ENCODE measurements at places on chromosomes 12 and 14. TPM values are rescaled to one million over a fixed set of nuclear protein-coding genes. Genes with fewer than 3 reads are reported as not detected.

GRCh38 chr12:24751181-24751580 is 197.7 kb downstream of the BCAT1 start:
- DNase-seq, result no peak

DNA sequence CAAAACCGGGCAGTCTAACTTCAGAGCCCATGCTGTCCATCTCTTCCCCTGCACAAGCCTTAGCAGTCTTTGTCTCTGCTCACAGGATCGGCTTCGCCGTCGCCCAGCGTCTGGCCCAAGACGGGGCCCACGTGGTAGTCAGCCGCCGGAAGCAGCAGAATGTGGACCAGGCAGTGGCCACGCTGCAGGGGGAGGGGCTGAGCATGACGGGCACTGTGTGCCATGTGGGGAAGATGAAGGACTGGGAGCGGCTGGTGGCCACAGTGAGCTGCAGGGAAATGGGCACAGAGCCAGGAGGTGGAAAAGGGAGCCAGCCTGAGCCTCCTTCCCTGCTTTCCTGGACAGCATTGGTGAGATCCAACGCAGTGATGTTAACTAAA is 14.2 kb upstream of the CARMIL3 start:
- DNase-seq, result peak; percentile 67

- DNase-seq, result peak; percentile 16
Observed at GRCh38 chr14:70186900-70187451, 1.8 kb downstream of the SLC8A3 start.

GRCh38 chr12:20211981-20212421 is 156.3 kb upstream of the PDE3A start:
- DNase-seq, result no peak

- no peak for DNase-seq
Observed at GRCh38 chr14:89268514-89268913, 148.5 kb downstream of the FOXN3 start.

DNA sequence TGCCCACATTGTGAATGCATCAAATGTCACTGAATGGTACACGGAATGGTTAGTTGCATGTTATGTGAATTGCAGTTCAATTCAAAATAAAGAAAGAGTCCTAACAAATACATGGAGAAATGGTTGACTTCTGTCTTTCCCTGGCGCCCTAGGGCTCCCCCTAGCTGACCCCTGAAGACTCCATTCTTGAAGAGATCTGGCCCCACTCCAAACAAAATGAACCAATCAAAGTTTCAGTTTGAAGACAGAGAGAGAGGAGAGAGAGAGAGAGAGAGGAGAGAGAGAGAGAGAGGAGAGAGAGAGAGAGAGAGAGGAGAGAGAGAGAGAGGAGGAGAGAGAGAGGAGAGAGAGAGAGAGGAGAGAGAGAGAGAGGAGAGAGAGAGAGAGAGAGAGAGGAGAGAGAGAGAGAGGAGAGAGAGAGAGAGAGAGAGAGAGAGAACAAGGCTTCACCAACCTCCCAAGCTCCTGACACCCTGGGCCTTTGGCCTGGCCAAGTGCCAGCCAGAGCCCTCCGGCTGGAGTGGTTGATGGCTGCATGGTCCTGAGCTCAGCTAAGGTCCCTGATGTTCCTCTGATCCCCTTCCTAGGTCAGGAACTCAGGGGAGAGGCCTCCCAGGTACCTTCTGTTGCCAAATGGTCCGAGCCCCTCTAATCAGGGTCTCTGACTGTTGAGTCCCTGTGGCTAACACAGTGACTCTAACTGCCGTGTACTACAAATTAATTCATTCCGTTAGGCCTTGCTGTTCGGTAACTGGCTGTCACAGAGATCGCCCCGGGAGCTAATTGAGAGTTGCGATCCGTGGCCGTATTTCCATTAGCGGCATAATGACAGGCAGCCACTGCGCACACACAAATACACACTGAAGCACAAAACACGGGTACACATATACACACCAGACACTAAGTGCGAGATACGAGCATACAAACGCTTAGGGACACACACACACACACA is 188.8 kb downstream of the ESRRB start:
- DNase-seq, result no peak

GRCh38 chr12:89179245-89179644 is 173.1 kb downstream of the DUSP6 start:
- no peak for DNase-seq

- no peak for DNase-seq
Observed at GRCh38 chr14:101440496-101440895, 120.8 kb upstream of the DIO3 start.

DNA sequence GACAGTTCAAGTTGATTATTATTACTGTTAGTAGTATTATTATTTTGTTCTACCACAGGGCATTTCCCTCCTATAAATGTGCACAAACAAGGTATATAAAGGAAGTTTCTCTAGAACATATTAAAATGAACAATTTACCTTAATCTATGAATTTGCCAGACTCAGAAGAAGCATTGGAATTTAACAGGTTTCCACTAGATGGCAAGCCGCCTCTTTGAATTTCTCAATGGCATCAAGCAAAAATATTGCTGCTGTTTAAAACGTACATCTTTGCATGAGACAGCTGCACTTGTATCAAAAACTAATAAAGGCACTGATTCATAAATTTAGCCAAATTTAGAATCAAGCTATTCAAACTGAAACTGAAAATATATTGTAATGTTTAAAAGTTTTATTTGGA is 34.6 kb upstream of the MIS18BP1 start:
- DNase-seq, result no peak

- peak; percentile 6 for DNase-seq
Observed at GRCh38 chr12:16506394-16506793, 99.6 kb downstream of the LMO3 start.

DNA sequence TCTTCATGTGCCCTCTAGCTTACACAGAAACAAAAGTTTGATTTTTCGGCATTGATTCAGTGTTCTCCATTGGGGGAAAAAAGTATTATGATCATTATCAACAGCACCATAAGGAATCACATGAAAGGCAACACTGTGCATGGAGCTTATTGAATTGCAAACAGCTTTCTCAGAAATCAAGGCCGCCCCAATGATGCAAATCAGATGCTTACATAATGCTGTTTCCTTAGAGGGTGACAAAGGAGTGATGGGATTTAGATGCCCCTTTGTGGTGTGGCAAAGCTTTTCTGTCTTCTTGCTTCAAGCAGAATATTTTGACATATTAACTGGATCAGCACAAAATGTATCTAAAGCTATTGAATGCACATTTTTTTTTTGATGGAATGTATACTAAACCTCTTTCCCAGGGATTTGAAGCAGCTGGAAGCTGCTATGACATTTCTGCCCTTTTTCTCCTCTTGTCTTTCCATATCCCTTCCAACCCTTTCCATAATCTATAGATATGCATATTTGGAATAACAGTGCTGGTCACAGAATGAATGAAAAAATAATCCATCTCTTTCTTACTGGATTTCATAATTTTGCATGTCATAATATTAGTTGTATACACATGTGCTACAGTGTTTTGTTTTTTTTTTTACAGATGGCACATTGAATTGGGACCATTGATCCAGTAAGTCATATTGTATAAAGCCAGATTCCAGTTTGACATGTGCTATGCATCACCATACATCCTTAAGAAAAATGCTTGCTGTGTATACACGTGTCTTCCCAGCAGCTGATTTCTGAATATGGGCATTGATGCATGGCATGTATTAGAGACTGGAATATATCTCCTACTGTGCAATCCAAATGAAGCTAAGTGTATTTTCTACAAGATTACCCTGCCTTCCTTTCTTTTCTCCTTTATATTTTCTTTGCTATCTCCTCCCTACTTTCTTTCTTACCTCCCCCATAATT is 259.7 kb upstream of the DCN start:
- DNase-seq, result no peak

GRCh38 chr12:90398285-90398836 is 556.6 kb downstream of the CCER1 start:
- no peak for DNase-seq

HOXC4 gene
- 0.18 TPM for total RNA-seq

NOVA1 gene
- total RNA-seq, result 5.9 TPM

STYK1 gene
- total RNA-seq, result 41.9 TPM

RD3L gene
- total RNA-seq, result not detected

ZNF705A gene
- total RNA-seq, result not detected

MRPS35 gene
- 72.2 TPM for total RNA-seq

AQP6 gene
- not detected for total RNA-seq

ZNF268 gene
- 15.7 TPM for total RNA-seq

PPFIA2 gene
- 2.2 TPM for total RNA-seq

PRR4 gene
- total RNA-seq, result 1.0 TPM

SPRYD3 gene
- 34.9 TPM for total RNA-seq

Data from left colon (tissue), 2 donors.